ENCODE measurements at places on chromosomes 16 and 17.

DNA sequence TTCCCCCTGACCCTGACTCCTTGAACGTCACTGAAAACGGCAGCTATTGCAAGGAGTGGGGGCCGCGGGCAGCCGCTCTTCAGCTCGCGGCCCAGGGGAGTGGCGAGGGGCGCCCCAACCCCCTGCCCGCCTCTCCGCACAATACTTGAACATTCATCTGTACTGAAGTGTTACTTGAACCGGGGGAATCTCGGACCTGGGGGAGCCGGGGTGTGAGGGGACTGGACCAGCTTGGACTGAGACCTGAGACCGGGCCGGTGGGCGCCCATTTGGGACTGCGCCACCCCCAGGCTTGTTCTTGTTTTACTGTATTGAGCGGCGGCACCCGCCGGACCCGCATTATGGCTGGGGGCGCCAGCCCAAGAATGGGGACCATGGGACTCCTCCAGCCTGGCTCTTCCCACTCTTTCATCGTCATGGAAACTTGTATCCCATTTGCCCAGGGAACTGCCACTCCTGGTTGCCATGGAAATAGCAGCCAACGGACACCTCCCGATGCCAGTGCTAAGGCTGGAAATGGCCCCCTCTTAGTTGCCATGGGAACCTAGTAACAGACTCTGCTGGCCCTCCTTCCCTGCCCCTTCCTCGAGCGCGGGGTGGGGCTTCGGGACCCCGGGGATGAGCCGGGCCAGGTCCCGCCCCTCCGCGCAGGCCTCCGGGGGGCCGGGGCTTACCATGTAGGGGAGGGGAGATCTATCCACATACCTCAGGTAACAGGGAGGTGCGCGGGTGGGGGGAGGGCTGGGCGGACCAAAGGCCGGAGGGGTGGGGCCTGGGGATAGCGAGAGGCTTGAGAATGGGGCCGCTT, 805 bp upstream of the ORAI3 start:
- no peak for DNase-seq

GRCh38 chr17:58520843-58521430, 6.5 kb upstream of the MTMR4 start:
- no peak for DNase-seq

DNA sequence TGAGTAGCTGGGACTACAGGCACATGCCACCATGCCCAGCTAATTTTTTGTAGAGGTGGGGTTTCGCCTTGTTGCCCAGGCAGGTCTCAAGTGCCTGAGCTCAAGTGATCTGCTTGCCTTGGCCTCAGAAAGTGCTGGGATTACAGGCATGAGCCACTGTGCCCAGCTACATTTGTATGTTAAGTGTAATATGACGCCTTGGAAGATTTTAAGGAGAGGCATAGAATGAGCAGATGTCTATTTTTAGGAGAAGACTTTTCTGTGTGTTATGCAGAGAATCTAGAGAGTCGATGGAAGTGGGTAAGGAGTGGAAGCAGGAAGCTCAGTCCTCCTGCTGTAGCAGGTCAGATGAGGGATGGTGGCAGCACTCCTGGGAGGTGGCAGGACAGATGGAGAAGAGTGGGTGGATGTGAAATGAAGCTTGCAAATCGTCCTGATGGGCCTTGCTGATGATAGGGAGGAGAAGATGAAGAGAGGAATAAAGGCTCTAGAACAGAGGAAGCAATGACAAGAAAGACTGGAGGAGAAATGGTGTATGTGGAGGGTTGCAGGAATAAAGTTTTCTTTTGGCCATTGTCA, 125.3 kb downstream of the SHISA6 start:
- no peak for DNase-seq

- DNase-seq = no peak
Observed at GRCh38 chr16:78098087-78098486, 1.4 kb upstream of the WWOX start.

DNA sequence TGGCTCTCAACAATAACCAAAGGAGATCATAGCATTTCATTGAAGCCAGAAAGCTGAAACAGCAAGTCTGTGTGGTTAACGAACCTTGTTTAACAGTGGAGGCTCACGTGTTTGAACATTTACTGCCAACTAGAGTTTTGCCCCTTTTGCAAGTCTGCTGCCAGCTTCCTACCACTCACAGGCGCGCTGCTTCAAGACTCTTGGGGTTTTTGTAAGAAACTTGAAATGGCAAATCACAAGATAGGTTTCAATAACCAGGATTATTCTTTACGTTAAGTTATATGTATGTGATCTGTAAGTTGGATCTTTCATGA, 1.2 kb downstream of the SNTB2 start:
- no peak for DNase-seq

- DNase-seq = no peak
Observed at GRCh38 chr17:19363460-19364035, 1.0 kb upstream of the B9D1 start.

- DNase-seq = no peak
Observed at GRCh38 chr17:78211032-78211431, 3.0 kb upstream of the BIRC5 start.

DNA sequence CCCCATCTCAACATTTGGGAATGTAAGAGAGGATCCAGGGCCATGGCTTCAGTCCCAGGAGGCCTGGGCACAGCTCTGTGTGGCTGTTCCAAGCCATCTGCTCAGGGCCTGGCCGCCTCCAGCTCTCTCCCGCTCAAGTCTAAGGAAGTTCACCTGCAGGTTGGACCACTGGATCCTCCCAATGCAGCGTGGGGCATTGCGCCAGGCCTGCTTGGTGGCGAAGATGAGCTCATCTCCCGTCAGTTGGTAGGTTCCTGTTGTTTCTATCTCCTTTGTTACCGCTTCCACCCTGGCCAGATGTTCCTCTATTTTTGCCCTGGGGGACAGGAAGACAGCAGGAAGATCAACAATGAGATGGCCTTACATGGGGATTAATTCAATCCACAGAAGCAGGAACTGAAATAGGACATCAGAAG, 17.5 kb downstream of the NOS2 start:
- no peak for DNase-seq

DNA sequence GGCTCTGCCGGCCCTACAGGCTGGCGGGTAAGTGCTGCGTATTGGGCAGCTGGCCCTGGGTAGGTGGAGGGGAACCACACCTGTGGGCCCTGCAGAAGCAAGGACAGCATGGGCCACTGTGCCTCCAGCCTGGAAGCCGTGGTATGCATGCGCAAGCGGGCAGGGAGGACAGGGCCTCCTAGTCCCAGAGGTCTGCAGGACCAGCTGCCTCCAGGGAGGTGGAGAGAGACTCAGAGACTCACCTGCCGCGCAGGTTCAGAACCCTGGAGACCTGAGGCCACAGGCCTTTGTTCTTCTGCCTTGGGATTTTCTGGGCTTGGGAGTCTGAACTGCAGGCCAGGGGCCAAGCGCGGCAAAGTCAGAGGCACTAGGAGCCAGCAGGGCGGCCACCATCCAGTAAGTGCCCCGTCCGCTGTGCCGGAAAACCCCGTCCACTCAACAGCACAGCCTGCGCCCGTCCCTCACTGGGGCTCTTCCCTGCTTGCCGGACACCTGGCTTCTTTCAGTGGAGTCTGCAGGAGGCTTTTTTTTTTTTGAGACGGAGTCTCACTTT, 8.8 kb upstream of the RAB40C start:
- DNase-seq = no peak

DNA sequence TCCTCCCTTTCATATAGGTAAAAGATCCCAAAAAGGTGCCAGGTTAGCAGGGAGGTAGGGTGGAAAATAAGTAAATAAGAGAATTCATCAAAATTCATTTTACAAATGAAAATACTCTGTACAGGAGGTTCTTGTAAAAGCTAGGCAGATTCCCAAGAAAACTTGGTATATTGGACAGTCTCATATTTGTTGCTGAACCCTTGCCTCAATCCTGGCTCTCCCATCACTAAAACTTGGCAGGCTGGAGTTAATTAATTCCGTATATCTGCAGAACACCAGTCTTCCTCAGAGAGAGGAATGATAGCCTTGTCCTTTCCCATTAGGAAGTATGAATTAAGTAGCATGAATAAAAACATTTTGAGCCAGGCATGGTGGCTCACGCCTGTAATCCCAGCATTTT, 66.2 kb upstream of the MTMR4 start:
- DNase-seq = no peak

- no peak for DNase-seq
Observed at GRCh38 chr16:85574672-85575475, 38.2 kb upstream of the GSE1 start.

DNA sequence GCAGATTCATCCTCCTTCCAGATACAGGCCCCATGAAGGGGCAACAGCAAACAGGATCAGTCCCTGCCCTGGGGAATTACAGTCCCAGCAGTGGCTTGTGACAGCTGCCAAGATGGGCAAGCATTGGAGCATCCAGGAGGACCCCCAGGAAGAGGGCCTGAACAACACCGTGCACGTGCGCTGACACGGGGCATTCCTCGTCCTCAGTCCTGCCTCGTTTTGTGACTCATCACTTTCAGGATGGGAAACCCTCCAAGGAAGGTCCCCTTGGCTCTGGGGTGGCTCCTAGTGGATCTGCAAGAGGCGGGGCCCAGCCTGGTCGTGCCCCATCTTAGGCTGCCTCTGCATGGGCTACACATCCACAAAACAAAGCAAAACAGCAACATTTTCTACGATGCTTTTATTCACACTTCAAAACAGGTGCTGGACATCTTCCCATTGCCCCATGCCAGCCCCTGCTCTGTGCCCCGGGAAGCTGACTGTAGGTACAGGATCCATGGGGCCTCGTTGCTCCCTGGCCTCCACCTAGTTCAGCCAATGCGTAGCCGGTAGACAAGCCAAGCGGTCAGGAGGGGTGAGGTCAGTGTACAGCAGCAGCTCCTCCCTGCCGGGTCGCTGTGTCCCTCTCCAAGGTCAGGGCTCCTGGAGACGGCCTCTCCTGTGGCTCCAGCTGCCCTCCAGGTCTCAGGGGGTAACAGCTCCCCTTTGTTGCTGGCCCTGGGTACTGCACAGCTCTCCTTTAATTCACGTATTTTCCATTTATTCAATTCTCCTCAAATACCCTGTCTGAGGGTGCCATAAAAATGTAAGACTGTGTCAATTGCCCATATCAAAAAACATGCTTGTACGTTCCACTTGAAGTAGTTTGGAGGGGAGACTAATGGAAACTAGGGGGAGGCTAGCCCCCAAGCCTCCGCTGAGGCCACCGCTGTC, 32.2 kb downstream of the ACTG1 start:
- DNase-seq = no peak

- no peak for DNase-seq
Observed at GRCh38 chr16:12572316-12572985, 231.2 kb downstream of the CPPED1 start.

DNA sequence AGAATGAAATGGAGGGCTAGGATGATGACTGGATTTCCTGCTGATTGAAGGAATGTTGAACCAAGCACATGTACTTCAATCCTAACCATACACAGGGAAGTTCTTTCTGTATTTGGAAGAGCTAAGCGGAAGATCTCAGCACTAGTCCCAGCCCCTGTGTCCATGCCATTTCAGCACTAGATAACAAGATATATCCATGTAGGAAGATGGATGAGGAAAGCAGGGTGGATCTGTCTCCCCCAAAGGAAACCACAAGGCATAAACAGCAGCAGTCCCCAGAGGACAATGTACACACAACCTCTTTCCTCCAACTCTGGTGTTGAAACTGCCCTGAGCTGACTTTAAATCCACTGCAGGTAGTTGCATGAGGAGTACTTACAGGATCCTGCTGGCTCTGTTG, 75.1 kb downstream of the GRIN2A start:
- no peak for DNase-seq

GRCh38 chr16:2484898-2485508, 10.1 kb downstream of the TBC1D24 start:
- no peak for DNase-seq

DNA sequence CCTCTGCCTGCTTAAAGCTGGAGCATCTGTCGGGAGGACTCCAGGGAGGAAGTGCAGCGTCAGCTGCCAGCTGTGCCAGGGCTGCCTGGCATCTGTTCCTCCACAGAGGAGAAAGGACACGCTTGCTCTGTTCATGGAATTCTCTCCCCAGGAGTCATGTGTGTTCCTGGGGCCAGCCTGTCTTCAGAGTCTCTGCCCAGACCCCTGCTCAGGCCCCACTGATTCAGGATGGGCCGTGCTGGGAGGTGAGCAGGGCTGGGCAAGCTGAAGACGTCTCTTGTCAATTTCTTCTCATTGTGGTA, 24.2 kb downstream of the CRISPLD2 start:
- no peak for DNase-seq

DNA sequence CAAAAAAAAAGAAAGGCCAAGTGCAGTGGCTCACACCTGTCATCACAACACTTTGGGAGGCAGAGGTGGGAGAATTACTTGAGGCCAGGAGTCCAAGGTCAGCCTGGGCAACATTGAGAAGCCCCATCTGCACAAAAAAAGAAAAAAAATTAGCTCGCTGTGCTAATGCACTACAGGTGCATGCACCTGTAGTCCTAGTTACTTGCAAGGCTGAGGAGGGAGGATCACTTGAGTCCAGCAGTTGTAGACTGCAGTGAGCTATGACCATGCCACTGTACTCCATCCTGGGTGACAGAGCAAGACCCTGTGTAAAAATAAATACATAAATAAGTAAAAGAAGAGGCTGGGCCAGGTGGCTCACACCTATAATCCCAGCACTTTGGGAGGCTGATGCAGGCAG, 39.7 kb downstream of the DCAKD start:
- no peak for DNase-seq

- no peak for DNase-seq
Observed at GRCh38 chr16:80283466-80284392, 257.1 kb upstream of the DYNLRB2 start.

DNA sequence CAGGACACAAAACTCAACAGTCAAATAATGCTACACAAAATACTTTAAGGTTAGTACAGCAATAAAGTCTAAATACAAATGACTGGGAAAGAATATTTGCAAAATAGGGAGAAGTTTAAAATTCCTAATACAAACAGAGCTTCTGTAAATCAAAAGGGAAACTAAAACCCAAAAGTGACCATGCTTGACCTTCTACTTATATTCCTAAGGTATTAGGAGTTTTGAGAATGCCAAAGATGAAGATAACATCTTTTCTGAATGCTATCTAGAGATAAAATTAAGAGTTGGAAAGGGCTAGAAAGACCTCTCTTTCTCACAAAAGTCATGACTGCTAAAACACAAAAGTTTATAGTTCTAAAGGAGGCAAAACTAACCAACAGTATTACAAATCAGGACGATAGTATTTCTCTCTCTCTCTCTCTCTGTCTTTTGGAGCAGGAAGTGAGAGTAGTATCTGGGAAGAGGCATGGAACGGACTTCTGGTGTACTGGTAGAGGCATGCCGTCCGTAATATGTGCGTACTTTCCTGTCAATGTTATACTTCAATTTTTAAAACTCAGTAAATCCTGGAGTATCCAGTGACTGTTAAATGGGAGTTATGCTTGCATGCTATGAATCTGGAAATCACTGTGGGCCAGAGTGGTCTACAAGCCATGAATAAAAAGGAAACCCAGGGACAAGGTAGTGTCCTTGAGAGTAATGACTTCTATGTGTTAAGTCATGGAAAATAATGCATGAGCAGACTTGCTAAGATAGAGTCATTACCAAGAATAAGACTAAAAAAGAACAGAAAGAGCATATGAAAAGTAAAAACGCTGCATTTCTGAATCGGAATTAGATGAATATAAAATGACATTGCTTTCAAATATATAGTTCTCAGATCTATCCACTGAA, 49.7 kb upstream of the ANKFY1 start:
- DNase-seq = no peak
